ENCODE measurements at places on chromosomes 1 and 21.

GRCh38 chr1:207863893-207864535, 46.9 kb downstream of the CD34 start:
- DNase-seq: no peak

DNA sequence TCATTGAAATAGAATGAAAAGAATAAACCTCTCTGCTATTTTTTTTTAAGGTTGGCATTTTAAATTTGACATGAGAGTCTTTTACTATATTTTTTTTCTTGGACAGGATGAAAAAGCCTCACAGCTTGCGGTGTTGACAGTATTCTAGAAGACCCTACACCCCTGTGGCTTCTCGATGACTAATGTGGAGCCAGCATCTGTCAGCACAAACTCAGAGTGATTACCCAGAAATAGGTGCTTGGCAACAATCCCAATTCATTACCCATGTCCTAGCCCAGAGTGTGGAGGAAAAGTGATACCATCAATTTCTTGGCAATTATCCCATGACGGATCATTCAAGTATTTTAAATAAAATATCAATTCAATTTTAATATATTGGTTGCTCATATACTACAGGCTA, 186.8 kb upstream of the MAP1LC3C start:
- DNase-seq: no peak

- peak; percentile 41 for DNase-seq
Measured at GRCh38 chr1:224205438-224205840, 22.4 kb downstream of the DEGS1 start.

DNA sequence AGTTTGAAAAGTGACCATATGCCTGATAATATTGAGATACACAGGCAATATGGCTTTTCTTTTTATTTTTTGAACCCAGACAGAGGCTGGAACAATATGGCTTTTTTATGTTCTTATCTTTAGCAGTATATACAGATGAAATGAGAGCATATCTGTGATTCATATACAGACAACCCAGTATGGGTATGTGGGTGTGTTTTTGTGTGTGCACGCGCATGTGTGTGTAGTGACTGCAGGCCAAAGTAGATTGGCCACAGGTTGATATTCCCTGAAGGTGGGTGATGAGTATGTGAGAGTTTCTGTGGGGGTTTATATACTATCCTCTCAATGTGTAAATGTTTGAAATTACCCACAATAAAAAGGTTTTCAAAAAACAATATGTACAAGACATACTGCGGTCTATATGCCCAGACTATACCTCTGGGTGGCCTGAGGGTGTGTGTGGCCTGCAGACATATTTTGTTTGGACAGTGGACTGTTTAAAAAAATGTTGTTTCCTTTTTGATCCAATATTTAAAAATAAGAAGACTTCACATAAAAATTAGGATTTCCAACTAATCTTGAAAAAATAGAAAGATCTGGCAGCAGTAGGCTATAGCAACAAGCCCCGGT, 26.3 kb upstream of the TIAM1 start:
- DNase-seq: no peak

GRCh38 chr1:116540088-116540487, 30.7 kb downstream of the CD58 start:
- no peak for DNase-seq

GRCh38 chr1:220135755-220136154, 41.8 kb downstream of the IARS2 start:
- no peak for DNase-seq

DNA sequence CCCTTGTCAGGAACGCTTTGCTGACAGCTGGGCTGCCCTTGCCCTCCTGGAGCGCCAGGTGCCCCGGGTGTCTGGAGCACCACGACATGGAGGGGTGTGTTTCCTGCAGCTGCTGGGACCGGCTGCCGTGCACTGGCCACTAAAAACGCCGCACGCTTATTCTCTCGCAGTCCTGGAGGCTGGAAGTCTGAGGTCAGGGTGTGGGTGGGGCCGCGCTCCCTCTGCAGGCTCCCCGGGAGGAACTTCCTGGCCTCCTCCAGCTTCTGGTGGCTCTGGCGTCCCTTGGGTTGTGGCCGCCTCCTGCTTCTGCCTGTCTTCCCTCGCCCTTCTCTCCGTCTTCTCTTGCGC, 28.0 kb upstream of the PLCH2 start:
- DNase-seq: no peak

GRCh38 chr1:151839457-151840403, at the start of gene C2CD4D:
Gene C2CD4D, minus strand, starts transcription at chr1:151839820. Its CDS starts 831 bp downstream, at chr1:151838989.
- peak; percentile 73 for DNase-seq

DNA sequence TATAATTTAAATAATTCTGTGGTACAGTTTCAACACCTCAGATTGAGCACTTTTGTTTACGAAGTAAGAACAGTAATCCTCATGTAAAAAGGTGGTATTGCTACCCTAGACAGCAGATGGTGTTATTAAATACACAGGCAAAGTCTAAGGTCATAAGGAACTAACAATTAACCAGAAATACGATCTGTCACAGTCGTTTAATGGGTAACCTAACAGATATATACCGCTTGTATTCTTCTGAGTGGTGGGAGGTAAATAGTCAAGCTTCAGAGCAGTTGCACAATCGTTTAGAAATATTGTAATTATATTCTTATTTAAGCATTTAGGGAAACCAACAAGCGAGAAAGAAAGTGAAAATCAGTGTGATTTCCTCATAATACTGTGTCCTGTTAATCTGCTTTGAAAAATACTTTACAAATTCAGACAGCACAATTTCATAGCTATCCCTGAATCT, 9.8 kb upstream of the IRF2BP2 start:
- DNase-seq: no peak

- peak; percentile 66 for DNase-seq
Measured at GRCh38 chr1:205569411-205570172, 62.2 kb downstream of the ELK4 start.

- DNase-seq: no peak
Measured at GRCh38 chr1:13950637-13951036, 250.6 kb downstream of the PRDM2 start.

GRCh38 chr1:207935166-207935583, 24.2 kb upstream of the CD34 start:
- no peak for DNase-seq

Measured in right kidney (tissue), 9 donors.